H1 (cell line): ENCODE measurements at places on chromosomes 1 and 21. TPM values are rescaled to one million over a fixed set of nuclear protein-coding genes. Genes with fewer than 3 reads are reported as not detected.

The UBXN11 gene
- 6.1 and 6.3 TPM in 2 replicates for total RNA-seq

The KRTAP21-2 gene
- total RNA-seq = not detected in 2 replicates

The GPR25 gene
- total RNA-seq = not detected in 2 replicates

The VHLL gene
- not detected in 2 replicates for total RNA-seq

The TRABD2B gene
- total RNA-seq = 3.4 and 3.5 TPM in 2 replicates

The OPRD1 gene
- total RNA-seq = 3.3 and 3.7 TPM in 2 replicates

- DNase-seq = no peak
These were observed 127.6 kb downstream of the CNIH3 start for GRCh38 chr1:224743608-224744164.

- DNase-seq = no peak
These were observed 28.8 kb upstream of the LRRN2 start for GRCh38 chr1:204714194-204714860.

GRCh38 chr1:69126796-69127195 is 440.9 kb upstream of the LRRC7 start:
- no peak for DNase-seq

DNA sequence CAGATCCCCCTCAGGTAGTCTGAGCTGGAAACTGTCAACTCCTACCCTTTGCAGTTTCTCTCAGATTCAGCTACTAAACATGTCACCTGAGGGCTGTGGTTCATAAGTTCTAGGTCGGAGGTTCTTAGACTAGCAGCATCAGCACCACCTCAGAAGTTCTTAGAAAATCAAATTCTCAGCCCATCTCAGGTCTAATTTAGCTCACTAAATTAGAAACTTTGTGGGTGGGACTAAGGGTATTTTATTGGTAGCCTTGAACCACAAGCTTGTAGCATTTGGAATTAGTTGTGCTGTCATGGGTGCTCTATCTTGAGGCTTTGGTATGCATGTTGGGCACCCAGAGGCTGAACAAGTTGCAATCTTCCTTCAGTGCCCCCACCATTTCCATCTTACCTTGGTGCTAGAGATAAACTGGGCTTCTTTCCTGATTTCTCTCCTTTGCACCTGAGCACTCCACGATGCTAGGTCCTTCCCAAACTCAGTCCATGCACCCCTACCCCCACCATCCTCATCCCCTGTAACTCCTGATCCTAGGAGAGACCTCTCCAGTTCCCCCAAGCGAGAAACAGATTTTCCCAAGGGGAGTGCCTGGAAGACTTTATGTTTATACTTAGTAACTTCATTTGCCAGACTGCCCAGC is 54.2 kb downstream of the S1PR1 start:
- no peak for DNase-seq

- no peak for DNase-seq
These were observed 84.9 kb downstream of the NTNG1 start for GRCh38 chr1:107225706-107226105.

GRCh38 chr1:43835082-43836021 is 98.2 kb upstream of the ARTN start:
- no peak for DNase-seq

DNA sequence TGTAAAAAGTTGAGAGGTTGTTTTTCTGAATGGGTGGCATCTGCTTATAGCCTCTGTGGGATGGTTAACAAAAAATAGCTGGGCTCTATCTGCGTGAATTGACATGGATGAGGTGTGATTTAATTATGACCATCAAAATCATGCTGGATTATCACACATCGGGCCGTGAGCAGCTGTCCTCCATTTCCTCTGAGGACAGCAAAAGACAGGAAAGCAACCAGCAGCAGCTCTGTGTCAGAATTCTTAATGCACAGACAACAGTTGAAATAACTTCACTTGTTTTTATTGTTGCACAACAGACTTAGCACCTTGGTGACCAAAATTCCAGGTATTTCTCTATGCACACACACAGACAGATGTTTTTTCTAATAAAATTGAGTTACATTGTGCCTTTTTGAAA is 54.5 kb upstream of the LAPTM5 start:
- DNase-seq = no peak

- no peak for DNase-seq
These were observed 124.6 kb downstream of the GABPA start for GRCh38 chr21:25859235-25859929.

GRCh38 chr1:68093737-68094136 is 43.3 kb upstream of the DIRAS3 start:
- no peak for DNase-seq

DNA sequence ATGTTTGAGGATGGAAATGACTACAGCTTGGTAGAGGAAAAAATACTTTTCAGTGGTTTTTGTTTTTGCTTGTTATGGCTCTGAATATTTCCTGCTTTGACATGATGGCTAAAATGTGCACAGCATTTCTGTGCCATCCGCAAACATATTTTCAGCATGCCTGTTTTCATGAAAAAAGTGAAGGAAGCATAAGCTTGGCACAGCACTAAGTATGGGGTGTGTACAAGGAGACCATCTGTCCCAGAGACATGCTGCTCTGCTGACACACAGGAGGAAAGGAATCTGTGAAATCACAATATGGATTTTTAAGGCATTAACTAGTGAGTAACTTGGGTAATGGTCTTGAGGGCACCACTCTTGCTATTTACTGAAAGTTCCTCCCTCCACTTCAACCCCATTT is 595.5 kb downstream of the RWDD3 start:
- no peak for DNase-seq

DNA sequence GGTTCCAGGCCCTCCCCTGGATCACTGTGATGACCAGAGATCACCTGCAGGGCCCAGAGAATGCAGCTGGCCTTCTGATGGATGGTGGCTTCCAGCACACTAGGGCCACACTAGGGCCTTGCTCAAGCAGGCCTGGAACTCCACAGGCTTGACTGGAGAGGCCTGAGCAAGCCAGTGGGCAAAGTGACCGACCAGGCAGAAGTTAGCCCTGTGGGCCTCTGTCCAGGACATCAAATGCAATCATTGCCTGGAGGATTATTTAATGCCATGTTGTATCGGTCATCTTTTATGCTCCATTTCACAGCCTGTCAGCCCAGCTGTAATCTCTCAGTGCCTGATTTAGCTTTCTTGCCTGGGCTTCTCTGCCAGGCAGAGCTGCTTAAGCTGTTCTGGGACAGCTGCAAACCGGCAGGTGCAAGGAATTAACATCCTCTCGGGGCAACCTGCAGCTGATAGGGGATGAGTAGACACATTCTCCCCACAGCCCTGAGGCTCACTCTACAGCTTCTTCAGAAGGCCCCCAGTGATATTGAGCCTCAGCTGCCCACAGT is 17.7 kb downstream of the NENF start:
- no peak for DNase-seq

DNA sequence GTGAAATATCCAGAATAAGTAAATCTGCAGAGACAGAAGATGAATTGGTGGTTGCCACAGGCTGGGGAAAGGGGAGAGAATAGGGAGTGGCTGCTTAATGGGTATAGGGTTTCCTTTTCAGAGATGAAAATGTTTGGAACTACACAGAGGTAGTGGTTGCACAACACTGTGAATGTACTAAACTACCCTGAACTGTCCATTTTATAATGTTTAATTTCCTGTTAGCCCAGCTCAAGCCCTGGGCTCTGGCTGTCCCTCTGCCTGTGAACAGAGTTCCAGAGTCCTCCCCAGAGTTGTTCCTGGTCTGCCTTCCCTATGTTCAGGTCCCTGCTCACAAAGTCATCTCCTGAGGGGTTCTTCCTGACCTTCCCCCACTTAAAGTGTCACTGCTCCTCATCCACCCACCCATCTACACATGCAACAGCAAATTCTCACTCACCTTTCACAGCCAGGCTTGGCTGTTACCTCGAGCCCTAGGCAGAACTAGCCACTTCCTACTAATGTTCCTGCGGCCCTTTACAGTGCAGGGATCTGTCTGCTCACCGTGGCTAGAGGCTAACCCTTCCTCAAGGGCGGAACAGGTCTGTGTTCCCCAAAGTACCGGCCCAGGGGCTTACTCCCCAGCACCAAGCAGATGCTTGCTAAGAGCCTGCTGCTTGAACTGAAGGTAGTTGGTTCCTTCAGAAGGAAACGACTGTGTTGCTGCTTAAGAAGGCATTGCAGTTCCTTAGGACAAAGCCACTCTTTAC is 22.4 kb downstream of the DHCR24 start:
- no peak for DNase-seq
